ENCODE measurements at places on chromosomes 4 and X.

- no peak for DNase-seq
These were observed 1018.8 kb upstream of the HS3ST1 start for GRCh38 chr4:12447451-12447850.

GRCh38 chrX:149151805-149152757 lies 353.0 kb downstream of the IDS start:
- no peak for DNase-seq

DNA sequence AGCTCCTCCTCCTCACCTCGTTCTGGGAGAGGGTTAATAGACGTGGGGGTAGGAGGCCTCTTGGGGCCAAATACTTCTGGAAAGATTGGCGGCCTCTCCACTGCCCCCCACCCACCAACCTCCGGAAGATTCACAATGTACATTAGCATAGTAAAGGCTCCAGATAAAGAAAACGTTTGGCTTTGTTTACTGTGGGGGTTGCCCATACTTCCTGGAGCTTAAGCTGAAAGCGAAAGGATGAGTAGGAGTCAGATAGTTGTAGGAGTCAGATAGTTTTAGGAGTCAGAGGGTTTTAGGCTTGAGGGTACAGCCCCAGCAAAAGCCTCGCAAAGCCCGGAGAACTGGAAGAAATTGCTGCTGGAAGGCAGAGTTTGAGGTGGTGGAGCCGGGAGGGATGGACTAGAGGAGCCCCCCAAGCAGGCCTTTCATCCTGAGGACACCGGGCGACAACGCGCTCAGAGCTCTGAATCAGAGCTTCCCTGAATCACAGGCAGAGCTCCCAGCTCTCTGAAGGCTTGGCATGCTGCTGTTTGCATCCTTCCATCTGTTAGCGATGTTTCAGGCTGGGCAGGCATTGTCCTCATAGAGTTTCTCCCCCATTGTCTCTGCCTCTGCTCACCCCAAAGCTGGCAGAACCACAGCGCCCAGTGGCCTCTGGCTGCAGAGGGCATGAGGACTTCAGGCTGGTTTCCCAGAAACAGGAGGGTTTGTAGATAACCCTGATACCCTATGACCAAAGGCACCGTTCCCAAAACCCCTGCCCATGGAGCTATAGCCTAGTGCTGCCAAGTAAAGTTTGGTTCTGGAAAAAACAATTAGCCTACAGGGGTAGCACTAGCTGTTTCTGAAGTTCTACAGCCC lies 280.7 kb downstream of the BCOR start:
- DNase-seq = no peak

GRCh38 chrX:4588893-4589292 lies 875.4 kb upstream of the PRKX start:
- DNase-seq = no peak

DNA sequence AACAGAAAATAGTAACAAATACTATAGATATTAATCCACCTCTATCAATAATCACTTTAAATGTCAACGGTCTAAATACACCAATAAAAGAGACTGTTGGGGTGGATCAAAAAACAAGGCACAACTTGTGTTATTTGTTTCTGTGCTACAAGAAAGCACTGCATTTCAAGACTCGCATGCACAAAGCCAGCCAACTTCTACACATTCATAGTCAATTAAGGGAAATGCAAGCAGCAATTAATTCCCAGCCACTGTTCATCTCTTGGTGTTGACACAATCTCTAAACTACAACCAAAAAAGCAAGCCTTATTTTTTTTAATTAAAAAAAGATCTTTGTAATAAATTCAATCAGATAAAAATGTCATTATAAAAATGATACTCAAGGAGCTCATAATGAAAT lies 67.6 kb downstream of the JAKMIP1 start:
- DNase-seq = no peak

GRCh38 chr4:138053641-138054301 lies 188.4 kb downstream of the SLC7A11 start:
- DNase-seq = no peak

- no peak for DNase-seq
These were observed 439.1 kb downstream of the TLL1 start for GRCh38 chr4:166312166-166312565.

GRCh38 chrX:14235004-14235403 lies 205.3 kb upstream of the GEMIN8 start:
- no peak for DNase-seq

DNA sequence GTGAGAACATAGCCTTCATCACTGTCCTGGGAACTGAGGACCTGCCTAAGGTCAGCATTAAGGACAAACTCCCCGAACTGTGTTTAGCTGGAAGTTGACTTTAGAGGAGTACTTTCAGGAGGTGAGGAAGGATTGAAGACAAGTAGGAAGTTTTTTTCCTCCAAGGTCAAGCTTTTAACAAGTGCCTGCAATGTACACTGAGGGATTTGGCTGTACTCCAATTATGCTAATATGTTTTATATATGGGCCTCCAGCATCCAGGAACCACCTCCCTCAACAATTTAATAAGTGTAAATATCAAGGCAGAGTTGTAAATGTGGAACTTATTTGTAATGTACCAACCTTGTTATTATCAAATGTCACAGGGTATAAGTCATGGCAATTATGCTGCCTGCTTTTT lies 726.2 kb downstream of the RPA4 start:
- DNase-seq = no peak

- peak; percentile 59 for DNase-seq
These were observed 1.2 kb upstream of the MORF4L2 start for GRCh38 chrX:103687696-103688201.

DNA sequence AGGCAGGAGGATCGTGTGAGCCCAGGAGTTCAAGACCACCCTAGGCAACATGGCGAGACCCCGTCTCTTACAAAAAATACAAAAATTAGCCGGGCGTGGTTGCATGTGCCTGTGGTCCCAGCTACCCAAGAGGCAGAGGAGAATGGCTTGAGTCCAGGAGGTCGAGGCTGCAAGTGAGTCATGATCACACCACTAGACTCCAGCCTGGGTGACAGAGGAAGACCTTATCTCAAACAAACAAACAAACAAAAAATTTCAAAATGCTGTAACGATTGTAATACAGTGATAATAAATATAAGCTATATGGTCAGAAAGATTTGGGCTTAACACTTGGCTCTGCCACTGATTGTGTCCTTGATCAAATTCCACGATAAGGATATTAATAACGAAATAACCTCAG lies 24.2 kb downstream of the SLC25A4 start:
- DNase-seq = no peak

- DNase-seq = no peak
These were observed 40.7 kb downstream of the ZBTB49 start for GRCh38 chr4:4330794-4331193.

DNA sequence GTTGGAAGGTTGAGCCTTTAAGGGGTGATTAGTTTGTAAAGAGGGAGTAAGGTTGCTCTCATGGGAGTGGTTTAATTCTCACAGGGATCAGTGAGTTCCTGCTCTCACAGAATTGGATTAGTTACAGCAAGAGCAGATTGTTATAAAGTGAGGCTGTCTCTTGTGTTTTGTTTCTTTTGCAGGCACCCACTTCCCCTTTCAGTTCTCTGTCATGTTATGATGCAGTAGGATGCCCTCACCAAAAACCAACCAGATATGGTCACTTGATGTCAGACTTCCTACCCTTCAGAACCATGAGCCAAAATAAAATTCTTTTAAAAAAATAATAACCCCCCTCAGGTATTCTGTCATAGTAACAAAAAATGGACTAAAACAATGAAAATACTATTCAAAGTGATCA lies 19.9 kb upstream of the IGSF1 start:
- DNase-seq = no peak

GRCh38 chr4:6362896-6363295 lies 93.2 kb downstream of the WFS1 start:
- DNase-seq = no peak

GRCh38 chr4:184328022-184328736 lies 110.5 kb upstream of the ENPP6 start:
- DNase-seq = peak; percentile 41

- no peak for DNase-seq
These were observed 111.8 kb downstream of the APBB2 start for GRCh38 chr4:41102414-41103092.

DNA sequence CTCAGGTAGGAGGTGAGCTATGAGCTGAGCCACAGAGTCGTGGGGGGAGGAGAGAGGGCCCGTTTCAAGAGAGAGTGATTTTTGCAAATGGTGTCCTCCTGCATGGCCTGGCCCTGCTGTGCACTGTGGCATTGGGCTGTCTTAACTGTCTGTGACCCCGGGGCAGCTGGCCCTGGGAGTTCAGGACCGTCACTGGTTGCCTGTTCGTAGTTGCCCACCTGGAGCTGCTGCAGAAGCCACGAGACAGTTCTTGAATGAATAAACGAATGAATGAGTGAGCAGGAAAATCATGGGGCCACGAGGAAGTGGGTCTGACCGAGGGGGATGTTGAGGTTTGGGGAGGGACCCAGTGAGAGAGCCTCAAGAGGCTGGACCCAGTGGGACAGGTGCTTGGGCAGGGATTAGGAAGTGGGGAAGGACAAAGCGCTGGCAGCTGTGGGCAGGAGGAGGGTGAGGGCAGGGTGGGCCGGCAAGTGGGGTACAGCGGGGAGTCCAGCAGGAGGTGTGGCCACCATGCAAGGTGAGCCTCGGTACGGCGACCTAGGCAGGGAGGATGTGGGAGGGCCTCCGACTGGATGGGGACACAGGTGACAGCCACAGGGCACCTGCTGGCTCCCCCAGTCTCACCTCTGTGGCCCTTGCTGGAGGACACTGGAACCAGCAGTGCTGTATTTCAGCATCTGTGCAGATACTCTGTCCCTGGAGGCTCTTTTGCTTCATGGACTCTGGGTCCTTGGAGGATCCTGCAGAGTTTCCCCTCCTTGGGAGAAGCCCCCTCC lies 10.2 kb downstream of the RGS12 start:
- DNase-seq = no peak

DNA sequence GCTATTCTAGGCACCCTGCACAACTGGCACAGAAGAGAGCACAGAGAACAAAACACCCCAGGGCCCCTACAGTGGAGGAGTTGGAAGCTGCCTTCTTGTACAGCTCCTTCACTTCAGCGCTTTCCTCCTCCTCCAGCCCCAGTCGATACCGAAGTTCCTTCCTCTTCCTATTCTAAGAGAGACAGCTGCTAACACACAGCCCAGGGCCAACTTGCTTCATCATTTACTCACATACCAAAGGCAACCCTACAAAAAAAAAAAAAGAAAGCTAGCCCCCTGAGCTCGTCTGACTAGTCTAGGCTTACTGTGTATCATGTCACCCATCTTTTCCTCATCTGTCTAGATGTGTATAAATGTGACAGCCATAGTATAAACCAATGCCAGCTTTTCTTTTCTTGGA lies 64.5 kb downstream of the MID1 start:
- no peak for DNase-seq

DNA sequence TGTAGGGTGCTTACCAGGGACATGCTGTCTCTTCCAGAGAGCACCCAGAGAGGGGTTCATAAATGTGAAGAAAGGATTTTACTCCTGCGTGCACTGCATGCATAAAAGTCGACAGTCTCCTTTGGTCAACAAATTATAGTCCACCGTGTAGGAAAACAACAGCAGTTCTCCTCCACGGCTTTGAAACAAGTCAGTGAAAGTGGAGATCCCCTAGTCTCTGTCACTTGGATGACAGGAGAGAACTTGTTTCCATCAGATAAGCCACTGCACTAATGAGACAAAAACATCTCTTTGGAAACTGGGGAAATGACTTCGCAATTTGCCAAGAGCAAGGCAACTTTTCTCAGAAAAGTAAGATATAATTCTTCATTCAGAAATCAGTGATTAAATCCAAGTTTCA lies 9.7 kb downstream of the UNC5C start:
- DNase-seq = no peak

DNA sequence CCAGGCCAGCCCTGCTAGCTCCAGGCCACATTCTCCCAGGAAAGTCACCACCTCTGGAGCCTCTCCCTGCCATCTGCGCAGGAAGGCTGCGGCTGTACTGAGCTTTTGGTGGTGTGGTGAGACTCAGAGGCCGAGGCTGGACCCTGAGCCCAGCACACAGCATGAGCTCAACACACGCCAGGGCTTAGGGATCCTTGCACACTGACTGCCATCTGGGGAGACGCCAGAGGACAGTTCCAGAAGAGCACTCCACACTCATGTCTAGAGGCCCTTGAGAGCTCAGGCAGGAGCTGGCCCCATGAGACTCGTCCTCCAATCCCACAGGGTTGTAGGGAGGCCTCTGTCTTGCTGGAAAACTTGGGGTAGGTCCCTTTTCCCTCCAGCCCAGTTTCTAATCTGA lies 40.6 kb downstream of the ABLIM2 start:
- no peak for DNase-seq

DNA sequence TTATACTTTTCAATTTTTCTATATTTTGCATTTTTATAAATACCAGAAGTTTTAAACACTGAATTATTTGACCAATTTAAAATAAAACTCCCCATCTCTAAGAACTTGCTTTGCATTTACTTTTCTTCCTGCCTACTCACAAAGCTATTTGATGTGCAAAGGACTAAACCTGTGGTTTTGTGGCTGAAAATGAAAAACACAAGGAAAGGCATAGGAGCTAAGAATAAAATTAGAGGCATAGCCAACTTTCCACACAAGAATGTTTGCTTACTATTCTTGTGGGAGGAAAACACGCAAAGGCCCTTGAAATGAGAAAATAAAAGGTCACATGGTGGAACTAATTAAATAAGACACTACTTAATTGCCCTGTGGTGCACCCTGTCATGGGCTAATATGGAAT lies 221.2 kb downstream of the KLHL13 start:
- DNase-seq = no peak
